Urinary bladder (tissue), 4 donors: ENCODE measurements at places on chromosomes 11 and 22. TPM values are rescaled to one million over a fixed set of nuclear protein-coding genes. Genes with fewer than 3 reads are reported as not detected.

Gene E2F8
- total RNA-seq: 4.8 TPM

Gene PTPRCAP
- 1.2 TPM for total RNA-seq

Gene MAJIN
- total RNA-seq: not detected

Gene OR2AG2
- 0.26 TPM for total RNA-seq

DNA sequence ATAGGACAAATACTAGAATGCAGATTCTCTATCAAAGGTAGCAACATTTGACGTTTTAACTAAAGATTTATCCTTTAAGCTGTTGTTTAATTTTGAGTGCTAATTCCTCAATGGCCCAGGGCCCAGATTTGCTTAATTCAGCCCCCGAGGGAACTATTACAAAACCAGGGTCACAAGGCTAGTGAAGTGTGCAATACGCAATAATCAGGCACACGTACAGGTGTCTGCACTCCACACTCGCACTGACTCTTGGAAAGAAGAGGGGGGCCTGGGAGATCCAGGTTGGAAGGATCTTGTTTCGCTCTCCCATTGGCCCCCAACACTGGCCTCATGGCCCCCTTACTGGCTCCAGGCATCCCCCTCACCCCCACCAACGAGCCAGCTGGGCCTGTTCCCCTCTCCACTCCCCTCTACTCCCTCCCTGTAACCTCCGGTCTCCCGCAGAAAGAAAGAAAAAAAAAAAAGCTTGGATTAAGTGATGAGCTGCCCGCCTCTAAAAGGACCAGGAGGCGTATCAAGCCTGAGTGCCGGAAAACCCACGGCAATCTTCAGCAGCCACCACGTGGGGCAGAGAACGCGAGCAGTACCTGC is 2.2 kb upstream of the KIRREL3 start:
- DNase-seq: no peak

DNA sequence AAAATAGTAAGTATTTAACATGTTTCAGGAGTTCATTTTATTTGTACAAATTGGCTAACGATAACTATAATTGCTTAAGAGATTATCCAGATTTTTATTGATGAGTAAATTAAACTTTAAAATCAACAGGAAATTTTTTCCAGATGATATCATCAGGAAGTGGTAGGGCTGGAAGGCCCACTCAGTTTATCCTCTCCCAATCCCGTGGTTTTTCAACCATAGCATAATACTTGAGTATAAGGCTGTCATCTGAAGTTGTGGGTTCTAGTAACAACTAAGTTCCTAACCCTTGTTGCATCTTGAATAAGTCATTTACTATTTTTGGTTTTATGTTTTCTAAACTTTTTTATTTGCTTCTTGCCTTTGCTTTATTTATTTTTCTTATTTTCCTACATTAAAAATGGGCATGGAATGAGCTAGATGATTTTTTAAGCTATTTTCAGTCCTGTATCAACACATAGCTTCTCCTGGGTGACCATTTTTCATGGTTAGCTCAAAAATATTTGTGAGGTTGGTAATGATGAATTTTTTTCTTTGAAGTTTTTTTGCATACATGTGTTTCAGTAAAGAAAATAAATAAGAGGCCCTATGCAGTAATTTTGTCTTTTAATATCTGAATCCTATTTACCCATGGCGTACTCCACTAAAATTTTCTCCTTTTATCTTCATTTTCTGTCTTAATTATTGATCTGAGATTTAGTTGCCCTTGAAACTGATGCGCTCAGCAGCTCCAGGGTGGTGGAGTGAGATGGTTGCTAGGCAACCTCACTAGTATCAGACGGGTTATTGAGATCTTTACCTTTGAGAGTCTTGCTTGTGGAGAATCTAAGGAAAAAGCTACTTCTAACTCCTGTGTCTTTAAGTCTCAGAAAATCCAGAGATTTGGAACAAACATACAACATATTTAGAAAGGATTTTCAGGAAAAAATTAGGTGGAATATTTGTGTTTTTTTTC is 452.0 kb upstream of the CCDC179 start:
- DNase-seq: no peak

DNA sequence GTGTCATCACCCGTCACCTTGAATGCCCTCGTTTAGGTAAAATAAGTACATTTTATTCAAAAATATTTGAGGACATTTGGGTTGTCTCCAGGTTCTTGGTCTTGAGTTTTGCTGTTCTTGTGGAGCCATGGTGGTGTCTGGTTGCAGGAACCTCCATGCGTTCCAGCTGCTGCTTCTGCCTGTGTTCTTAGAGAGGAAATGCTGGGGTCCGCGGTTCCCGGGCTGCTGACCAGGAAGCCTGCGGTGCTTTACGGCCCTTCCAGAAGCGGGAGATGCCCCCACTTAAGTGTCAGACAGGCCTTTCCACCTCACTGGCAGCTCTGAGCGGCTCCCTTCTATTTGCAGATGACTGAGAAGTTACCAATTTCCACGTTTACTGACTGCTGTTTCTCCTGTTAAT is 66.8 kb downstream of the LRP5 start:
- no peak for DNase-seq
